Right lung (tissue), 10 donors: ENCODE measurements at places on chromosomes 4 and X. TPM values are rescaled to one million over a fixed set of nuclear protein-coding genes. Genes with fewer than 3 reads are reported as not detected.
A peak's percentile ranks its signal among the peaks of the same experiment; 100 is the strongest.

DNA sequence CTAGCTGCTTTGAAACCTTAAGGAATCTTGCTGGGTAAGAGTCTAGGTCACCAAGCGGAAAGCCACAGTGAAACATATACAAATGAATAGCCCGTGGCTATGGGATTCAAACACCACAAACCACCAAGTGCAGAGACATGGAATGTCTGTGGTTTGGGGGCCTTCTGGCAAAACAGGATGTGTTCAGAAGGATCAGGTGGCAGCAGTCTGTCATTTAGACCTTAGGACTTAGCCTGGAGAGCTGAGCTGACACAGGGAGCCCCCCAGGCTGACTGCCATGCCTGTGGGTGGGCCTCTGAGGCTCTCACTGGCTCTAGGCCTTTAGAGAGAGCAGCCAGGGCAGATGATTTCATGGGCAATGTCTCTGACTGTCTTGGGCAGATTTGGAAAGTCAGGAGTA, 225.6 kb downstream of the FBXW7 start:
- DNase-seq: no peak

- peak; percentile 70 for DNase-seq
Measured at GRCh38 chr4:183571350-183571941, 66.6 kb downstream of the ING2 start.

- no peak for DNase-seq
Measured at GRCh38 chr4:88841635-88842034, 144.0 kb upstream of the NAP1L5 start.

GRCh38 chrX:97704881-97705280, 821.2 kb downstream of the RPA4 start:
- no peak for DNase-seq

DNA sequence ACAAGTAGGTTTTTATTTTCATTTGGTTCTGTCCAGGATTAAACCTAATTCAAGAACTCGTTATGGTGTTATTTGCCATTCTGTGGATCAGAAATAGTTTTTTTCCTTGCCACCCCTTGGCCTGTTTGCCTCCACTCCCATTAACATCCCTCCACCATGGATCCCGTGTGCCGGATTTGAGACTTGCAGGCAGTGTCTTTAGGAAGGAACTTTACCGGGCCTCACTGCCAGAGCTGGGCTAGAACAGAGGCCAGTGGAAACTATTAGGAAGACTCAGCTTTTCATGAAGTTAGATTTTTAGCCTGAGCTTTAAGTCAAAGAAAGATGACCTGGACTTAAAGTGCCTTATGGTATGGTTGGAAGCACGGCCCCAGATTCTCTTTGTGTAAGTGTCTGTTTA, 2.4 kb downstream of the KLHL2 start:
- DNase-seq: no peak

Gene ZNF732
- polyA plus RNA-seq: 2.1 TPM

- DNase-seq: no peak
Measured at GRCh38 chrX:153564047-153564606, 34.8 kb downstream of the CCNQ start.

DNA sequence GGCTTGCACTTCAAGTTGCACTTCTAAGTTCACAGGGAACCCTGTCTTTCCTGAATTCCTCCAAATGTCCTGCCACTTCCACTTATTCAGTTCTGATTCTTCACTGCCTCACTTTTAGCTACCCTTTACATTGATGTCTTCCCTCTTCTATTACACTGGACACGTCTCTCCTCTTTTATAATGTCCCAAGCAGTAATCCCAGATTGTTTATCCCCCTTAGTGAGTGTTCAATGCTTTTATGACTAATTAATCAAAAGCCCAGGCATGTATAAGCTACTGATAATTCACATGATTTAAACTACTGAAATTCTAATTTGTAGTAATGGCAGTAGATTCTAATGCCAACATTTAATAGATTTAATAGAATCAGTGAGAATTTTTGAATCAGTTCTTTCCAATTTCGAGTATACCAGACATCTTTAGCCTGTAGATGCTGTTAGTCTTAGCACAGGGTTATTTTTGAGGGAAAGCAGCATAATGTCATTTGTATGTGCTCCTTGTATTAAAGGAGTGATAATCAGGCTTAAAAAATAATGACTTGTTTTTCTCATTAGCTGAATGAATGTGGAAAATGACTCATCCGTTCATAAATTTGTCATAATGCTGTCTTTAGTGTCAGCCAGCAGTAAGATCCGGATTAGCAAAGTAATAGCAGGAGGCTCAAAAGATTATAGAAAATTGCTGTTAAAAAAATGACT, 703.1 kb downstream of the CENPC start:
- DNase-seq: no peak

GRCh38 chrX:143669395-143669794, 33.5 kb upstream of the SLITRK4 start:
- no peak for DNase-seq

Gene TBX22
- not detected for polyA plus RNA-seq

DNA sequence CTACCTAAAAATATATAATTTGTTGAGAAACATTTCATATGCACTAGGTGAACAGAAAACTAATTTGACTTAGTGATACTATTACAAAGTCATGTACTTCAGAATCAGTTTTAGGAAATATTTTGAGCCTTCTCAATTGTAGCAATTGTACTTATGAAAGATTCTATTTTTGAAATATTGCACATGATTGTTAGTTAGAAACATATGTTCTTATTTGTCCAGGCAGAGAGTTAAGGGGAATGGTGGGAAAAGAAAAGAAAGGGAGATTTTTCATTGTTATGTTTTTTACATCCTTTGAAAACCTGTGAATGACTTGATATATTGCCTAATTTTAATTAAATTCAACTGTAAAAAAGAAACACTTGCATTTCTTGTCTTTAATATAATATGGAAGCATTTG, 66.0 kb downstream of the GLRB start:
- DNase-seq: no peak

DNA sequence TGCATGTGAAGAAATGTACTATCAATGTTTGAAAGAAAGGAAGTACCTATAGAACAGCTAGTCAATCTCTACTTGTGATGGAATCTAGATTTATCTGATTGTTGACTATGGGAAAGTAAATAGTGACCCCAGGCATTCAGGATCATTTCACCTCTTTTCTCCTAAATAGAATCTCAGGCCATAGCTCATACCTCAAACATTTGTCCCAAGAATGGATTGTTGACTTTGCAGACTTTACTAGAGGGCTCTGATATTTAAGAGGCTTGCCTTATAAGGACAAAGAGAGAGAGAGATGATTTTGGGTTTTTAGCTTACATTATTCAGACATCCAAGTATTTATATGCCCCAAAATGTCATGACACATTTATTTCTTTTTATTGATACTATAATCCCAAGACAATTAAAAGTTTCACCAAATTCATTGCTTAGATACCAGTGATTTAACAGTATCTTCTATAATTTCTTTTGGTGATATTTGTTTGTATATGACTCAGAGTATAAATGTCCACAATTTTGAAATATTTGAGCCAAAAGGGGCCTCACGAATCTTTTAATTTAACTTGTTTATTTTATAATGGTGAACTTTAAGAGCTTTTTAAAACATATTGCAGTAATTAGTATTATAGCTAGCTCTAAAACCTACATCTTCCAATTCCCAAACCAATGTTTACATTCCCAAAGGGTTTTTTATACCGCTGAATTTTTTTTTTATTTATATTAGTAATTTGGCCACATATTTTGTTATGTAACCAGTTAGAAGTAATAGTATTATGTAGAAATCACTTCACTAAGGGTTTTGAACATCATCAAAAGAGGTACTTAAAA, 614.1 kb downstream of the PCDH7 start:
- DNase-seq: no peak

DNA sequence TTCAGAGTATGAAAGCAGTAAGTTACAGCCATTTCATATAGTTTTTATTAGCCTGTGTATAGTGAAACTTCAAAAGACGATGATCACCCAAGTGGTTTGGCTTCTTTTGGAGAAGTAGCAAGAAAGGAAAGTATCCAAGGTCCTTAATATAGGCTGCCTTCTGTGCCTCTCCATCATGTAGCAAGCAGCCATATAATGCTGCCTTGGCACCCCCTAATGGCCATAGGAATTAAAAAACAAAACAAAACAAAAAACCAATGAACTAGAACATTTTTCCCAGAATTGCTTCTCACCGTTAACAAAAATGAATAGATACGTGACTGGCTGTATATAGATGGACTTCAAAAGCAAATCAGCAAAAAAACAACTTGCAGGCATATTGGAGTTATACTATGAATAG, 18.9 kb downstream of the LAMP2 start:
- DNase-seq: no peak

GRCh38 chrX:140492066-140492994, 12.5 kb downstream of the SOX3 start:
- no peak for DNase-seq

DNA sequence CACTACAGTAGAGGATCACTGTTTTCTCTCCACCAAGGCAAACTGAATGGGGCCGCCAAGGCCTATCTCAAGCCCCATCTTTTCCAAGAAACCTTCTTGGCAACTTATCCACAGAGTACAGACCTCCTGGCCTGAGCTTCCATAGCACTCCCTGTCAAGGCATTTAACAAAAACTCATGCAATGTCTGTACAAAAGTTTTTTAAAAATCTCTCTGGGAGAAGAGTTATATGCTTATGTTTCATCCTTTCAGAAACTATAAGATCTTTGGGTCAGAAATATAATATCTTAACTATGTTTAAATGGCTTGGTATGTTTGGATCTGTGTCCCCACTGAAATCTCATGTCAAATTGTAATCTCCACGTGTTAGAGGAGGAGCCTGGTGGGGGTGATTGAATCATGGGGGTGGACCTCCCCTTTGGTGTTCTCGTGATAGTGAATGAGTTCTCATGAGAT, 13.6 kb downstream of the ADAMTS3 start:
- no peak for DNase-seq

Gene FBXO8
- 30.2 TPM for polyA plus RNA-seq

- no peak for DNase-seq
Measured at GRCh38 chrX:64169988-64170387, 35.5 kb downstream of the AMER1 start.

DNA sequence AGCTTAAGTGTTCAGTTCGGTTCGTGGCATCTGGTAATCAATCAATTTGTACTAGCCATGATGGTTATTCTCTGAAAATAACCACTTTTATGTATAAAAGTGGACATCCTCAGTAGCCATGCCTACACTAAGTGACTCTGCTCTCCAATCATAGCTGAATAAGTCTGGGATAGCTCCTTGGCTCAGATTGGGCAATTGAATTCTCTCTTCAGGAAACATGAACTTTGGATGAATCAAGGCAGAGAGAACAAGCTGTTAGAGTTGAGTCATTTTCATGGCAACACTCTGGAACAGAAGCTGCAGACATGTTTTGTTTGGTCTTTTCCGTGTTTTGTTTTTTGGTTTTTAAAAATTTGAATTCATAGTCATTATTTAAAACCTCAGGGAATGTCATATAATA, 66.8 kb upstream of the TMEM164 start:
- DNase-seq: no peak

Gene LUZP4
- not detected for polyA plus RNA-seq

- no peak for DNase-seq
Measured at GRCh38 chr4:82519776-82520175, 42.0 kb downstream of the TMEM150C start.

Gene FOXR2
- polyA plus RNA-seq: not detected

DNA sequence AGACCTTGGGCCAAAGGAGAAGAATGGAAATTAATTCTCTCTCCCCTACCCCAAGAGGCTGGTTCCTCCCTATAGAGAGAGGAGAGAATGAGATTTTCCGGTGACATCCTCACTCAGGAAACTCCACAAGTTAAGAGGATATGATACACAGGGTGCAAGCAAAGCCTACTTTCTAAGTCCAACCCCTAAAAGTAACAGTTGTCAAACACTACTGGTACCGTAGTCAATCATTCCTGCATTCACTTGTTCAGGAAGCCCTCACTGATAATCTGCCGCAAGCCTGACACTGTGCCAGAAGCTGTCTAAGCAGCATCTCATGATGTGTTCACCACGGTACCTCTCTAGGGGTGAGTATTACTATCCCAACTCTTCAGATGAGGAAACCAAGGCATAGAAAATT, 41.7 kb downstream of the KDR start:
- no peak for DNase-seq

GRCh38 chrX:70434352-70434866, 10.2 kb upstream of the DLG3 start:
- peak; percentile 73 for DNase-seq

DNA sequence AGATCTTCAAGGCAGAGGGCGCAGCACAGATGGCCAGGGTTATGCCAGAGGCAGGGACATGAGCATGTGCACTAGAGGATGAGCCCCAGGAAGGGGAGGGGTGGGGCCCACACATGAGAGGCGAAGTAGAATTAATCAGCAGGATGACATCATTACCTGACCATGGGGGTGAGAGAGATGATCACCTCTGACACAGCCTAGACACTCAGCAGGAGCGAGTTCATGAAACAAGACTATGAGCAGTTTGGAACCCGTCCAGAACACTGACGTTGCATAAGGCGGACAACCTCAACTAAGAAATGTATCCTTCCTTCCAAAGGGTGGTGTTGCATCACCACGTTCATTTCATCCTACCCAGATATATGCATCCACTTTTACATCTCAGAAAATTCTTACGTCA, 446.7 kb upstream of the TENM3 start:
- no peak for DNase-seq

DNA sequence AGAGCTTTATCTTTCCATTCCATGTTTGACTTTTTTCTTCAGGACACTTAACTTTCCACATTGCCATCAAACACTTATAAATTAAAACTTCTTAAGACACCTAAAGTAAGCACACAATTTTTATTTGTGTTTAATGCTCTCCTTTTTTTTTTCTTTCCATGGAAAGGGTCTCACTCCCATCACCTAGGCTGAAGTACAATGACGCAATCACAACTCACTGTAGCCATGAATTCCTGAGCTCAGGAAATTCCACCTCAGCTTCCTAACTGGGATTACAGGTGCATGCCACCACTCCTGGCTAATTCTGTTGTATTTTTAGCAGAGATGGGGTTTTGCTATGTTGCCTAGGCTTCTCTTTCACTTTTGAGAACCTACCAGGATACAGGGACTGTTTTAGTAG, 7.3 kb downstream of the SMR3A start:
- no peak for DNase-seq

DNA sequence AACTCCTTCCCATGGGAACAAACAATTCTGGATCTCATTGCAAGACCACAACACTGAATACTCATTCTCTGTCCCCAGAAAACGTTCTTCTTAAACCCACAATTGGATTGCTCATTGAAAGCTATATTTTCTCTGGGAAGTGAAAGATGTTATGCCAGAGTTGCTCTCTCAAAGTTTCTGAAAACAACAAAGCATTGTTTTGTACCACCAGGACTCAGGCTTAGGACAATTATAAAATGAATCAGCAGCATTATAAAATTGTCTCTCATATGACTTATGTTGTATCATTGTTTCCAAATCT, 26.5 kb downstream of the TFDP3 start:
- DNase-seq: no peak

DNA sequence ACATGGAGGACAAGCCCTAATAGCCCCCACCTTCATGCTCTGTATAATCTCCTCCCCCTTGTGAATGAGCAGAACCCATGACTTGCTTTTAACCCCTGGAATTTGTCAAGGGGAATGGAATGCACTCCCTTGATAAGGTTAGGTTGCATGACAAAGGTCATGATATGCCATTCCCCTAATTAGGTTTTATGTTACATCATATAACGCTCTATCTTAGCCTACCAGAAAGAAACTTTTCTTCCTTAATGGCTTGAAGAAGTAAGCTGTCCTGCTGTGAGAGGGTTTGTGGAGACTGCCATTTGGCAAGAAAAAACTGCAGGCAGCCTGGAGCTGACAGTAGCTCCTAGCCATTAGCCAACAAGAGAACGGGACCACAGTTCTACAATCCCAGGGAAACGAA, 399.8 kb upstream of the MAD2L1 start:
- DNase-seq: no peak
